ENCODE measurements at places on chromosomes 5 and 9.

GRCh38 chr5:142114687-142115086, 6.1 kb downstream of the NDFIP1 start:
- no peak for DNase-seq

GRCh38 chr5:123441408-123441807, 18.2 kb upstream of the CEP120 start:
- DNase-seq = no peak

- no peak for DNase-seq
Observed at GRCh38 chr9:95766906-95767305, 108.6 kb upstream of the ERCC6L2 start.

DNA sequence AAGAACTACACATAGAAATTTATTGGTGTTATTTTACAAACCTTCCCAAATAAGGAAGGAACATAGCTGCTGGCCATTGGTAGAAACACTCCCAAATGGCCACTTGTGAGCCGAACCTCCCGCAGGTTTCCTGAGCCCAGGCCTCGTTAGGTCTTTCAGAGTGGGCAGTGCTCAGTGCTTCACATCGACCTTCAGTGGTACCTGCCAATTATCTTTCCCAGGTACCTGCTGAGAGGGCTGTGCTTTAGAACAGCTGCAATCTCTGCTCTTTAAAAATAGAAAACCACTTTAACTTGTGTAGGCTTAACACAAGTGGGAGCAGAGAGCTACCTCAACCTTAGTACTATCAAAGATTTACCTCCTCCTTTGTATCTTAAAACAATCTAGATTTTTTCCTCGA, 334.1 kb downstream of the RFX3 start:
- no peak for DNase-seq

DNA sequence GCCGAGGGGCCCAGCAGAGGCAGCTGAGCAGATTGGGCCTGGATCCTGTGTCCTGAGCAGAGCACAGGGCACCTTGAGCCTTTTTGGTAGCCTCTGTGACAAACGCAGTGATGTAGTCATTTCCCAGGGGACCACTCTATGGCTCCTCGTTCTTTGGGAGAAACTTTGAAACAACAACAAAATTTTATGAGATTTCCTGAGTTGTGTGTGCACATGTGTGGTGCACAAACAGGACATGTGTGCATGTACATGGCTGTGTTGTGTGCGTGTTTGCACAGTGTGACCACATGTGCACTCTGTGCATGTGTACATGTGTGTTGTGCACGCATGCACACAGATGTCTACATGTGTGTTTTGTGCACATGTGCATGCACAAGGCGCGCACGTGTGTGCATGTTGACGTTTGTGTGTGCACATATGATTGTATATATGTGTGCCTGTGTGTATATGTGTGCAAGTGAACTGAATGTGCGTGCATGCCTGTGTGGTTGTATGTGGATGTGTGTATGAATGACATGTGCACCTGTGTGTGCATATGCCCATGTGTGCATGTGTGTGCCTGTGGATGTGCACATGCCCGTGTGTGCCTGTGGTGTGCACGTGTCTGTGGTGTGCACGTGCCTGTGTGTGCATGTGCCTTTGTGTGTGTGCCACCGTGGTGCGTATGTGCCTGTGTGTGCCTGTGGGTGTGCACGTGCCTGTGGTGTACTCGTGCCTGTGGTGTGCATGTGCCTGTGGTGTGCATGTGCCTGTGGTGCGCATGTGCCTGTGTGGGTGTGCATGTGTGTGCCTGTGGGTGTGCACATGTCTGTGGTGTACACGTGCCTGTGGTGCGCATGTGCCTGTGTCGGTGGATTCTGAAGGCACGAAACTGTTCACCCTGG, 221.6 kb downstream of the CACNA1B start:
- no peak for DNase-seq

DNA sequence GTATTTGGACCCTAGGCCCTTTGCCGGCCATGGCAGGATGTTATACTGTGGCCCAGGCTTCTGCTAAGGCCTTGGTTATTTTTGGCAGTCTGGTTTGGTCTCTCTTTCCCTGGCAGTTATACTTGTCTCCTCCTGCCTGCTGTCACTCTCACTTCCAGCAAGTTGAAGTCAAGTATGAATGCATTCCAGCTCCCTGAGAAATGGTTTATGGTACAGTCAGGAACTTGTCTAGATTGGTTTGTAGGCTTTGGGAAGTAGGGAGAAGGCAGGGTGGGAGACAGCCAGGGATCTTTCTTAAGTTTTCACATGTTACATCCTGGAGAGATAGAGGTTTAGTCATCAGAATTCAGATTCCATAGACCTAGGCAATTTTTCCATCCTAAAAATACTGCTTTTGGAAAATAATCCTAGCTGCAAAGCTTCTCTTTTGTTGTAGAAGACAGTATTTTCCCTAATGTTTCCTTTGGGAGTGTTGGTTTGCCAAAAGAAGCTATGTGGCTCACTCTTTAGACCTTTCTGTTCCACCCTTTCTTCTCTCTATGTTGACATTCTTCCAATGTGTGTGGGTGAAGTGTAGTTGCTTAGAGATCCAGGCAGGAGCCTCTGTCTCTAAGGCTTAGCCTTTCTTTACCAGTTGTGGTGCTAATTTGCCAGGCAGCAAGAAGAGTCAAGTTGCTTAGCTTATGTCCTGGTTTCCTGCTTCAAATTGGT, 2.5 kb upstream of the KDM3B start:
- DNase-seq = no peak

GRCh38 chr5:160044967-160045366, 36.0 kb downstream of the TTC1 start:
- no peak for DNase-seq

- DNase-seq = no peak
Observed at GRCh38 chr5:141413540-141414069, 818 bp downstream of the PCDHGA10 start.

DNA sequence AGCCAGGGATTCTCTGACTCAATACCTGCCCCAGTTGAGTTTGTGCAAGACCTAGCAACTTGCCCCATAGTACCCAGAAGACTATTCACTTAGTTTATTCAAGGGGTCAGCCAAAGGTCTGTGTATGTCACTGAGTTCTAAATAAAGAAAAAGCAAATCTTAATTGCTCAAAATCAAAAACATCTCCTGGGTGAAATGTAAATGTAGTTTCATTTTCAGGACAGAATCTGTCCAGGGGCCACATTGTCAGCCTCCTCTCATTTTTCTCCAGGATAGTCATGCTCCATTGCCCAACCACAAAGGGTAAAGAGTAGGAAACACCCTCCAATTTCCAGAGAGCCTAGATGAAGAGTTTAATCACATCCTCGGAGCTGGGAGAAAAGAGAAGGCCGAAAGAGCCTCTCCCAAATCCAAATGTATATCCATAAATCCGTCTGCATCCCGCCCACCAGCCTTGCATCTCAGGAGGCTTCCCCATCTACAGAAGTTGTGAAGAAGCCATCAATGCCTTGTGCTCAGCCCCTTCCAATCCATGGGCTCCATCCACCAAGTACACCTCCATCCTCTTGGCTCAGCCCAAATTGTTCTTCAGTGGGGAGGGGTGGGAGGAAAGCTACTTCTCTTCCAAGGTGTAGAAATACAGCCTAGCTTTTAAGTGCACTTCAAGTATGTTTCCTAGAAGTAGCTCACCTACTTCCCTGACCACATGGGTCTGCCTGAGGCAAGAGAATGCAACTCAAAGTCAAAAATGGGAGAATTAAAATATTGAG, 26.9 kb downstream of the ADAM19 start:
- no peak for DNase-seq

GRCh38 chr9:105842023-105842644, 147.8 kb downstream of the TMEM38B start:
- no peak for DNase-seq

- DNase-seq = peak; percentile 15
Observed at GRCh38 chr5:157511651-157512644, 51.9 kb downstream of the NIPAL4 start.

GRCh38 chr5:163569284-163569683, 63.9 kb downstream of the MAT2B start:
- no peak for DNase-seq

DNA sequence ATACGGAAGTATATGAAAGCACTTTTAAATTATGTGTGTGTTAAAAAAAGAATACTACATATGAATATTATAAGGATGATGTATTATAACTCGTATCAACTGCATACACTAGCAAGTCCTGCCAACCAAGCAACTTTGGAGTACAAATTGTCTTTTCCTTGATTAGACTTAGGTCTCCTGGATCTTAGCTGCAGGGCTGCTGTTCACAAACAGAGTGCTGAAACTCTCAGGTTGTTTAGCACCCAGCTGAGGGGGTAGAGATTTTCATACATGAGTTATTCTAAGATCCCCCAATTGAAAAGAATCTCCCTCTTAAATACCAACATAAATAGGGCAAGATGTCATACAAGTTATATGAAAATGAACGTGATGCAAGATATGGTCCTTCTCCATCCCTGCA, 149.8 kb upstream of the TNC start:
- DNase-seq = no peak
